ENCODE measurements at places on chromosomes 13 and 19.
A peak's percentile ranks its signal among the peaks of the same experiment; 100 is the strongest.

GRCh38 chr13:43631106-43631505, 155.7 kb downstream of the ENOX1 start:
- no peak for DNase-seq

- DNase-seq: no peak
Observed at GRCh38 chr19:15379999-15380647, 536 bp upstream of the AKAP8 start.

GRCh38 chr13:43835701-43836100, 43.8 kb downstream of the CCDC122 start:
- DNase-seq: no peak

- no peak for DNase-seq
Observed at GRCh38 chr13:21075379-21076249, 14.2 kb upstream of the LATS2 start.

DNA sequence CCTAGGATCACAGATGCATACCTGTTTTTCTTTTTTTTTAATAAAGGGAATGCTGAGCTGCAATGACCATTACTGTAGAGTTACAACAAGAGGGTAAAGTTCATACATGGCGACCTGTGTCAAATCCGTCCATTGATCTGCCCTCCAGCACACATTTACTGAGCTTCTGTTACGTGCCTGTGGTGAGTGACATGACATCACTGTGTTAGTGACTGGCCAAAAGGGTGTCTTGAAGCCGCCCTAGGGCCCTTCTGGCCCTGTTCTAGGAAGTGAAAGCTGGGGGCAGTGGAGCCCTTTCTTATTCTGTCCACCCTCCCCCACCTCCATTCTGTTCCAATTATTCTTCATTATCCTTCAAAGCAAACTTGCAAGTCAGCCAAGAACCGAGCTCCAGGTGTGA, 66.3 kb downstream of the ZIC5 start:
- no peak for DNase-seq

DNA sequence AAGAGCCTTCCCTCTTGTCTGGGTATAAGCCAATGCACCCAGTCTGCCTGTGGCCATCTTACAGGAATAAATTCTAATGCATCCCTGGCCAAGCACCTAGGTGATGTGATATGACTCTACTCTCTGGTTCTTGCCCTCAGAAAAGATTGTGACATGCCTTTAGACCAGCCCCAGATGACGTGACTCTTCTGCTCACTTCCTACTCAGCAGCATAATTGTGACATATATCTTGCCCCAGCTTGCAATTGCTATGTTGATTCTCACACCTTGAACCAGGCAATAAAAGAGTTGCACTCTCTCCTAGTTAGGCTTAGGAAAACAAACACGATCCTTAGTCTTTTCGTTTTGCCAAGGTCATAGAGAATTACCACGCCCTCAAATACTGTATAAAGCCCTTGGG, 13.3 kb upstream of the ZNF726 start:
- DNase-seq: no peak

GRCh38 chr19:4256563-4256962, 9.7 kb downstream of the YJU2 start:
- no peak for DNase-seq

DNA sequence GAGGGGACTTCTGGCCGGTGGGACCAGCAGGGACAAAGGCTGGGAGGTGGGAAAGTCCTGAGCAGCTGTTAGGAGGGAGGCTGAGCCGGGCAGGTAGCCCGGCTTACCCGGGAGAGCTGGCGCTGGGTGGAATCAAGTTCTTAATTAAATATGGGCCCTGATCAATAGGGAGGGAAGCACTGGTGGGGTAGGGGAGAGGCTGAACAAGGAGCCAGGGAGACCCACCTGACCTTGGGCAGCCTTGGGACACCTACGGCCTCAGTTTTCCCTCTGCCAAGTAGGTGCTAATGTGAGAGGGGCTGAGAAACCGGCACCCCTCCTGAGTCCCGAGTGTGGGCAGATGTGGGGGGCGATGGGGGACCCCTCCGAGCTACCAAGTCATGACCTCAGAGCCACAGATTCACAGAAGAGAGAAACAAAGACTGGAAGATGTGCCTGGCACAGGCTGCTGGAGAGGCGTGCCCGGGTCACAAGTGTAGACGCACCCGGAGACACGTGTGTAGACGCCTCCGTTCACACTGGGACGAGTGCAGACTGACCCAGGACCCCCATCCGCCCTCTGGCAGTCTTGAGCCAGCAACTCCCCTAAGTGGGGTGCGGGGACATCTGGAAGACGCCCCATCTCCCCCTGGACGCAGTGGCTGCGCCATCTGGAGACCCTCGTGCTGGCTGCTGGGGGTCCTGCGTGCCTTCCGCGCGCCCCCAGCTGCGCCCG, 8.4 kb downstream of the ONECUT3 start:
- no peak for DNase-seq

GRCh38 chr13:39330504-39330903, 272.5 kb downstream of the LHFPL6 start:
- no peak for DNase-seq

DNA sequence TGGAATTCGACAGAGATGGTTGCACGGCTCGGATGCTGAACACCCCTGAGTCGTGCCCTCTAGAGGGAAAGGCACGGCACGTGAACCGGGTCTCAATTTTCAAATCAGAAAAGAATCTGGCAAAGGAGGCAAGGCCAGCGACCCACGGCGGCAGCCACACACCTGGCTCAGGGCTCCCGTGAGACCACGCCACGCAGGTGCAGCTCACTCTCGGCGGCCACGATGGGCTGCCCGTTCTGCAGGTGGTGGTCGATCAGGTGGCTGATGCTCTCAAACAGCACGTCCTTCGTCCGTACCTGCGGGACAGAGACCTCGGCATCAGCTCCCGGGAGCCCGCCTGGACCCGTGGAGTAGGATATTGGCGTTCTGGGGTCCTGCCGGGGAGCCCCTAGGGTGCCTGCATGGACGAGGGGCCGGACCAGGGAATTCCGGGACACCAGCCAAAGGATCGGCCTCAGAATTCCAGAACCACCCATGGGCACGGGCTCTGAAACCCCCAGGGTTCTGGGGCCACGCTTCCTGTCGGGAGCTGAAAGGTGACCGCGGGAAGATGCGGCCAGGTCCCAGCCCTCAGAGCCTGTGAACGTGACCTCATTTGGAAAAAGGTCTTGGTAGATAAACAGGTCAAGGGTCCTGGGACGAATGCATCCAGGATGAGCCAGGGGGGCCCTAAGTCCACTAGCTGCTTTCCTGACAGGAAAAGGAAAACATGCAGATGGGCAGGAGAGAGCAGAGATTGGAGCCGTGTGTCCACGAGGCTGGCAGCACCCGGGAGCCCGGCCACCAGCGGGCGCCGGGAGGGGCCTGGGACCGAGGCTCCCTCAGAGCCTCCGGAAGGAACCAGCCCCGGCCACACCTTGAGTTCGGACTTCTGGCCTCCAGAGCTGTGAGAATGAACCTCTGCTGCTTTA, 10.1 kb upstream of the C2CD4C start:
- no peak for DNase-seq

DNA sequence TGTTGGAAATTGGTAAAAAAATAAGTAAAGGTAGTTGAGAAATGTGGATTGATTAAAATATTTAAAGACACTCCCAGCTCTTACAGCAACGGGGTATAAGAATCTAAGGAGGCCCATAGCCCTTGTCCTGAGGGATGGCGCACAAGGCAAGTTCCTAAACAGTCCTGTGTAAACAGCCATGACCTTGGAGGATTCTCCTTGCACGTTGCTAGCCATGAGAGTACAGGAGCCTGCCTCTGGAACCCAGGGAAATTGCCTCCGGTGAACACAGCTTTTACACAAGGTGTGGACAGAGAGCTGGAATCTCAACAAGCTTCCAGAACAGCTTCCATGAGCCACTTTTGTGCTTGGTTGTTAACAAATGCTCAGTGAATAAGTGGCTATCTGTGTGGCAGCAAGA, 378.2 kb downstream of the FOXO1 start:
- no peak for DNase-seq

DNA sequence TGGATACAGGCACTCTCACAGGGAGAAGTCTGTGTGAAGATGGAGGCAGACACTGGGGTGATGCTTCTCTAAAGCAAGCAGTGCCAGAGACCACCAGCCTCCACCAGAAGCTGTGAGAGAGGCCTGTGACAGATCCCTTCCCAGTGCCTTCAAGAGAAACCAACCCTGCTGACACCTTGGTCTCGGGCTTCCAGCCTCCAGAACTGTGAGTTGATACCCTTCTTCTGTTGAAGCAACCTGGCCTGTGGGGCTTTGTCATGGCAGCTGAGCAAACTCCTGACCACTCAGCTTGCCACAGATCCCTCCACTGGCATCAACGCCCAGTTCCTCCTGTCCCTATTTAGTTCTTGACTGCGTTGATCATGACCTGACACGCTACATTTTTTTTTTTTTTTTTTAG, 29.0 kb downstream of the ELAVL1 start:
- DNase-seq: no peak

DNA sequence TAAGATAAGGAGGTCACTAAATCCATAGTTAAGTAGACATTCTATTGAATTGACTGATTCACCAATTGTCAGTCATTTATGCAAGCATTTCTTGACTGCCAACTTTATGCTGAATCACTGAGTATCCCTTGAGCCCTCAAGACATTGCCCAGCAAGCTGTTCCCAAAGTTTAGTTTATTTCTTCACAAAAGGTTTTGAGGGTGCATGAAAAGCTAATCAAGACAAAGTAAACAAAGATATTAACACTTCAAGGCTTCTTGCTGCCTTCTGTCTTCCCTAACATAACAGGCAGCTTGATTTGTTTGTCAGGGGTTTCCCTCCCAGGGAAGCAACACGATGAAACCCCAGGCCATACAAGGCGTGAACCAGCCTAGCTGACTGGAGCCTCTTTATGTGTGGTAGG, 374.4 kb downstream of the SPRY2 start:
- DNase-seq: no peak

DNA sequence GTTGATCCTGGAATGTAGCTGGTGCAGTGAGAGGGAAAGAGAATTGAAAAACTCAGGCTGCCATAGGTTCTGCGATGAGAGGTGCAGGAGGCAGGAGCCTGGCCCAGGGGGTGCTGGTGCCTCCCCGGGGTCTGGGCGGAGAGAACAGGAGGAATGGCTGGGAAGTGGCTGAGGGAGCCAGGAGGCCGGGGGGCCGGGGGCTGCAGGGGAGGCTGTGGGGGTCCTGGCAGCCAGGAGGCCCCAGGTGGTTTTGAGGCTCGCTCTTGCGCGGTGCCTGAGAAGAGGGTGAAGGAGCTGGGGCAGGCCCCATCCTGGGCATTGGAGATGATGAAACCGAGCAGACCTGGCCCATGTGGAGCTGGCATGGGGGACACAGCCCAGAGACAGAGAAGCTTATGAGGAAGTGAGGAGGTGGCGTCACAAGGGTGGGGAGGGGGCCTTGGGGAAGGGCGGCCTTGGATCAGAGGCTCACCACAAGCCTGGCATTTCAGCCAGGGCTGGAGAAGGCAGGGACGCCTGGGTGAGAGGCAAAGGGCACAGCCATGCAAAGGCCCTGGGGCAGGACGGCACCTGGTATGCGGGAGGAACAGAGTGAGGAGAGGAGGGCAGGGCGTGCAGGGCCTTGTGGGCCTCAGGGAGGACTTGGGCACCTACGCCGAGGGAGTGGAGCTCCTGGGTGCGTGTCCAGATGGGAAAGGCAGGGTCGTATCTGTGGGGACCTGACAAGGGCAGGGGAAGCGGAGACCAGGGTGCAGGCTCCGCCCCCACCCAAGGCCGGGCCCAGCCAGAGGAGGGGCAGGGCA, 1.3 kb upstream of the TEKTIP1 start:
- no peak for DNase-seq

DNA sequence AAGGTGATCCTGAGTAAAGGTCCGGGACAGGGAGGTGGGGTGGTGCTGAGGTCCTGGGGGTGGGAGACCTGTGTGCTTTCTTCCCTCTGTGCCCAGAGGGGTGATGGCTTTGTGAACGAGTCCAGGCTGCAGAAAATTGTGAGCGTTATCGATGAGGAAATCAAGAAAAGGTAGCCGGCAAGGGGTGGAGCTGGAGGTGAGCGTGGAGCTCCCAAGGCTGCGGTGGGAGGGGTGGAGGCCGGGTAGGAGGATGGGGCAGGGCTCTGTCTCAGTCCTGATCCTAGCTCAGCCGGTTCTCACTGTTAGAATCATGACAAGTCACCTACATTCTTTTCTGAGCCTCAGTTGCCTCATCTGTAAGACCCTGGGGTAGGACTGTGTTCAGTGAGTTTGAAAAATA, 4.0 kb downstream of the SELENOV start:
- DNase-seq: no peak

- DNase-seq: no peak
Observed at GRCh38 chr13:112706171-112706570, 16.3 kb downstream of the ATP11A start.

DNA sequence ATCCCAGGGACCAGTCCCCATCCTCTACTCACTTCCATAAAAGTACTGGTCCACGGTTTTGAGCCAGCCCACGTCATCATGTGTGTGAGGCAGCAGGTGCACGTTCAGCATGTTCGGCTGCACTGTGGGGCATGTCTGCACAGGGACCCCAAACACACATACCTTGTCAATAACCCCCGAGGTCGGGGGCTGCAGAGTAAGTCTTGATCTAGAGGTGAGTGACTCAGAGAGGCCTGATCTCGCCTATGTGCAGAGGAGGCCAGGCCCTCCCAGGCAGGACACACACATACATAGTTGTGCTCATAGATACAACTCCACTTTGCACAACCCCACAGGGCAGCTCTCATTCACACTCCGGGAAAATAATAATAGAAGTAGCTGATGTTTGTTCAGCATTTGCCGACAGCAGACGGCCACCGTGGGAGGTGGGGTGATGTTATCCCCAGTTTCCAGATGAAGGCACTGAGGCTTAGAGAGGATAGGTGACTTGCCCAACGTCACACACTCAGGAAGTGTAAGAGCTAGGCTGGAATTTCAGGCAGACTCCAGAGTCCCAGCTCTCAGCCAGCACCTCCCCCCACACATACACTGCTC, 774 bp downstream of the MAN2B1 start:
- no peak for DNase-seq

GRCh38 chr19:38734176-38734425, 10.2 kb downstream of the CAPN12 start:
- no peak for DNase-seq

GRCh38 chr19:28322945-28323344, 890.0 kb downstream of the UQCRFS1 start:
- no peak for DNase-seq

- peak; percentile 17 for DNase-seq
Observed at GRCh38 chr13:25901460-25902376, 150.1 kb downstream of the SHISA2 start.

DNA sequence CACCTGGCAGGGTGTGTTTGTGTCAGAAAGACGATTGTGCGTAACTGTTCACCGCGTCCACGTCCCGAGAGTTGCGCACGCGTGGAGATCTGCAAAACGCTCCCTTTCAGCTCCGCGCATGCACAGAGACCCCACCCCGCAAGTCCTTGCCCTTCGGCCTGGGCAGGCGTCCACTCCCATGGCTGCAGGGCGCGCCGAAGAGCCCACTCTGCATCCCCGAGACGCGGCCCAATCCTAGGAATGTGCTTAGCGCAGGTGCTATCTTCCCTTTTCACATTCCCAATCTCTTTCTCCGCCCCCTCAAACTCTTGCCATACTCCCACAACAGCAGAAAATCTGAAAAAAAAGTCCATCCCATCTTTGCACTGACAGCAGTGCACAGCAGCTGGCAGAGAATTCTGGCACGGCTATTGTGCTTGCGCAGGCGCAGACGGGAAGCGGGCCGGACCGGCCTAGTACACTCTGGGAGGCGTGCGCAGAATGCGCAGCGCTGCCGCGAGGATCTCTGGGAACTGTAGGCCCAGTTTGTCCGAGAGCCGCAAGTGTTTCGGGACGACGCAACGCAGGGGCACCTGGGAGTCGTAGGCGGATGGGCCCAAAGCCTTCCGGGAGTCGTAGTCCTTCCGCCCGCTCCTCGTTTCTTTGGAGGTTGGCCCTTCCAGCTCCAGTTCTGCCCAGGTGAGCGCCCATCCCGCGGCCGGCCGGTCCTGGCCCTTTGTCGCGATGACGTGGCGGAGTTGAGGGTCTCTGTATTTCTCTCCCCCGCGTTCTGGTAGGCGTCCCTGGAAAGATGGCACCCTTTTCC, 23.1 kb downstream of the ZNF175 start:
- DNase-seq: peak; percentile 94

Measured in activated T-helper 9 cell treated with anti-CD3 and anti-CD28 coated beads, Interleukin-2, amount 50 U/mL, for 16 hours (primary cell).